ENCODE measurements at places on chromosomes 6 and 20.

GRCh38 chr20:19382386-19383340, 170.2 kb downstream of the SLC24A3 start:
- DNase-seq, result no peak

GRCh38 chr6:15735567-15736265, 72.9 kb upstream of the DTNBP1 start:
- DNase-seq, result no peak

DNA sequence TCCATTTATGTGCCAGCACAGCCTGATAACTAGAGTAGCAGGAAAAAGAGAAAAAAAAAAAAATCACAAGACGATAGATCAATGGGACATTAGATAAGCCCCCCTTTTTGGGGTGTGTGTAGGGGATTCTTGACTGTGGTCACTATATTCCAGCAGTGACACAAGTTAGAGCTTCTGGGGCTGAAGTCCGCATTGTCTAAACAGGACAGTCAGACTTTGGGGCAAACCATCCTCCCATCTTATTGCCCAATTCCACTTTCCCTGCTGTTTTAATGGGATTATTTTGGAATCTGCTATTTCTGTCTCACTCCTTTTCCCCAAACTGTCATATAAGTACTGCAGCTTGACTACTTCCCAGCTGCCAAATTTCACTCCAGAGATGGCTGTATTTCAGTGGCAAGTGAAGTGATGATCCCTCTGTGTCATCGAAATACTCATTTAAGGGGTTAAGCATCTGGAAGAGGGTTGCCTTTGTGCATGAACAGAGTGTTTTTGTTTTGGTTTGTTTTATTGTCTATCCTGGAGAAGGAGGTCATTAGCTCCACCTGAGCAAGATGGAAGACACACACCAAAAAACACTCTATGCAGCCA, 182.5 kb downstream of the ATXN1 start:
- no peak for DNase-seq

GRCh38 chr6:170269846-170270541, 20.9 kb downstream of the DLL1 start:
- DNase-seq, result no peak

DNA sequence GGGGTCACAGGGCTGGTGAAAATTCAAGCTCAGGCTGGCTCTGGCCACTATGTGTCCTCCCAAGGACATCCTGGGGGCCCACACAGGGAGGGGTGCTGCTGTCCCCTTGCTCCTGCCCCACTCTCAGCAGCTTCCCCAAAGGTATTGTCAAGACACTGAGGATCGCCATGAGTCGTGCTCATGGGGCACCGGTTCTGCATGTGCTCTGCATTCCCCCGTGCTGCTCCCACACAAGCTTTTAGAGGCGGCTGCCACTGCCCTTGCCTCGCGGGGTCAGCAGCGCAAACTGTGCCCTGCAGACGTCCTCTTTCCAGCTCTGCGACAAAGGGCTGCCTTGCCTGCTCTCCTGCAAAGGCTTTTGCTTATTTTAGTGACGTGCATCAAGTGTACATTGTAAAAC, 179.8 kb downstream of the ERMARD start:
- no peak for DNase-seq

DNA sequence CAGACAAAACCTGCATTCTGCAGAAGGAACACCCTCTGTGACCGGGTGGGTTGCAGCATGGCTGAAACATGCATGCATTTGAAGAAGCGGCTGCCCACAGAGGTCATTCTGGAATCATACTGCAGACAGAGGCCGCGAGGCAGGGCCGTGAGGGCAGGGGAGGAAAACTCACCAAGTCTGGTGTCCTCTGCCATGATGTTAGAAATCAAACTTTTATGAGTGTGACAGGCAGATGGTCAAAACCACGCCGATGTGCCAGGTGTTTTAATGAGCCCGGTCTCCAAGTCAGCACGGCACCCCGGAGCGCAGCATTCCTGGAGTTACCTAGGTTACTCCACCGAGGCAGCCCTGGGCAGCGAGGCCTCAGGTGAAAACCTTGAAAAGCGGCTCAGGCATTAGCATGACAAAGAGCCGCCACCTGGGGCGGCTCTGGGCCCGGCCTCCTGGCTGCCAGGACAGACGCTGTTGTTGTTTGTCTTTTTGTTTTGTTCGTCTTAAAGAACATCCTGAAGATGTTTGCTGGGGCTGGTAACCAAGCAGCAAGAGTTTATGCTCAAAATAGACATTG, 255.6 kb downstream of the ERMARD start:
- DNase-seq, result peak; percentile 79

Measured in osteocyte (in vitro differentiated cells).